ENCODE measurements at places on chromosomes 5 and 9. TPM values are rescaled to one million over a fixed set of nuclear protein-coding genes. Genes with fewer than 3 reads are reported as not detected.

GRCh38 chr9:113701774-113702755, 174.0 kb upstream of the ZNF618 start:
- H3K27ac ChIP-seq = no peak overlapping the region
- H3K4me1 ChIP-seq = peaks cover 32% of the 10 kb centered on the region
- no peak overlapping the region for H3K4me3 ChIP-seq
- DNase-seq = no peak
- H3K27me3 ChIP-seq = no peaks in the 10 kb centered on the region

DNA sequence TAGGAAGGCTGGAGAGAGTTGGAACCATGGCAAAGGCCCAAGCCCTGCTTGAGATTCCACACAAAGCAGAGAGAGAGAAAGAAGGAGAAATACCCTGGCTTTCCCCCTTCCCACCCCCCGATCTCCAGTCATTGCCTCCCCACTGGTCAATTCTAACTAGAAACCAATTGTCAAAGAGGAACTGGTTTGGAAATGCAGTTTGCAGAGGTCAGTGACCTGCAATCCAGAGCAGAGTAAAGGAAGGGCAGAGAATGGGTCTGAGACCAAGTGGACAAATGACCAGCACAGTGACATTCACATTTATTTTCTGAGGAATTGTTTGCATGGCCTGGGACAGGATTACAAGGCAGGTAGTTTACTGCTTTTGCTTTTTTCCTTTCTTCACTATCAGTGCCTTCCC, 37.5 kb upstream of the ZFYVE16 start:
- H3K4me3 ChIP-seq = no peak overlapping the region
- no peak for DNase-seq
- H3K36me3 ChIP-seq = no peaks in the 10 kb centered on the region
- H3K27me3 ChIP-seq = no peaks in the 10 kb centered on the region

DNA sequence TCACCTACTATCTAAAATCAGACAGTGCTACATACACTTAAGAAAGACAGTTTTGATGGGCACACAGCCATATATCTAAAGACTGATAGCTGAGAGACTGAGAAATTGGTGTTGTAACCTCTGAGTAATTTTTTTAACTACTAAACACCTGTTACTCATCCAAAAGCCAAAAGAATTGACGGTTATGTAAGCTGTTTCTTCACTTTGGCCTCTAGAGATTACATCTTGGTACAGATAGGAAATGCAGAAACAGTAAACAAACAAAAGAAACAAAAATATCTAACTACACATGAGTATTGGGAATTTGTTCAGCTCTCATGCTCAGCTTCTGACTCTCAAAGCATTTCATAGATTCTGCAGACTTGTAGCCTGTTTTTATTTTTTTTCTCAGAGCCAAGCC, 152.1 kb upstream of the GAS1 start:
- DNase-seq = no peak
- no peak overlapping the region for H3K4me3 ChIP-seq
- no peaks in the 10 kb centered on the region for H3K36me3 ChIP-seq
- no peaks in the 10 kb centered on the region for H3K4me1 ChIP-seq
- H3K27ac ChIP-seq = no peak overlapping the region

CEL gene
- total RNA-seq = 0.68 TPM

GRCh38 chr9:91331849-91332248, 29.9 kb downstream of the AUH start:
- H3K4me3 ChIP-seq = no peak overlapping the region
- DNase-seq = no peak
- no peaks in the 10 kb centered on the region for H3K4me1 ChIP-seq
- no peak overlapping the region for H3K27ac ChIP-seq
- H3K27me3 ChIP-seq = no peaks in the 10 kb centered on the region
- H3K36me3 ChIP-seq = peaks cover 2% of the 10 kb centered on the region

PNPLA7 gene
- 4.3 TPM for total RNA-seq

ARL14EPL gene
- not detected for total RNA-seq

TBCA gene
- 72.3 TPM for total RNA-seq

DNA sequence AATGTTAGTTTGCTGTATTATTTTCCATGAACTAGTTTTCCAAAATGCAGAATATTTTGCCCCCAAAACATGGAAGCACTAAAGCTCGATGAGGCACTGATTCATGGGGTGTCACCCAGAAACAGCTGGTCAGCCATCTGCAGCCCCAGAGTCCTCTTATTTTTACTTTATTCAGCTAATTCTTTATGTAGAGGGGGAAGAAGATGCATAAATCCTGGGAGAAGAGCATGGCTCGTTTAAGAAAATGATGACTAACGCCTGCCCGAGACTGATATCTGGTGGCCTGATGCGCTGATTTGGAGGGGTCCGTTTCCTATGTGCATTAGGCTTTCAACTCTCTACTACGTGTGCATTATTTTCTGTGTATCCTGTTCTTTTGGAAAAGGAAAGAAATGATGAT, 390.3 kb upstream of the MEF2C start:
- no peaks in the 10 kb centered on the region for H3K4me1 ChIP-seq
- no peak for DNase-seq
- no peak overlapping the region for H3K4me3 ChIP-seq
- no peaks in the 10 kb centered on the region for H3K27me3 ChIP-seq
- H3K27ac ChIP-seq = no peak overlapping the region

IL3 gene
- not detected for total RNA-seq

DNA sequence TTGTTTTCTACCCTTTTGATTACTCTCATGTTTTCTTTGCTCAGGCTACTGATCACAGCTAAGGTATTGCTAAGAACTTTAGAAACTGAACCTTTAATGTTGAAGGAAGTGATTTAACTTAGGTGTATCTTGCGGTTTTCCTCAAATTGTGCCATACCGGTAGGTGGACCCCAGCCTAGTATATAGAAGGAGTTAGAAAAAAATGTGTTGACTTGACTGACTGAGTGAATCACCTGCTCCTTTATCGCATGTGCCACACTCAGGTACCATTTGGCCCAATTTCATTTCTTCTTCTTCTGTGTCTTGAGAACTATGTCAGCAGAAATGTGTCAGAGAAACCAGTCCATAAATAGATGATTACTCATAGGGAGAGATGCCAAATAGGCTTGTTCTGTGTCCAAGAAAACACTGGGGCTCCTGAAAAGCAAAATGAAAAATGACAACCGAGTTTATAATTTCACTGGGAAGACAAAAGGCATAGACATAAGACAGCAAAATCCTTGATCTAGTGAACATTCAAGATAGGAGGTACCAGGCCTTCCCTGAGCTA, 19.4 kb downstream of the PLPPR1 start:
- no peaks in the 10 kb centered on the region for H3K36me3 ChIP-seq
- no peaks in the 10 kb centered on the region for H3K27me3 ChIP-seq
- DNase-seq = no peak
- no peak overlapping the region for H3K4me3 ChIP-seq

PCDHGA7 gene
- not detected for total RNA-seq

DNA sequence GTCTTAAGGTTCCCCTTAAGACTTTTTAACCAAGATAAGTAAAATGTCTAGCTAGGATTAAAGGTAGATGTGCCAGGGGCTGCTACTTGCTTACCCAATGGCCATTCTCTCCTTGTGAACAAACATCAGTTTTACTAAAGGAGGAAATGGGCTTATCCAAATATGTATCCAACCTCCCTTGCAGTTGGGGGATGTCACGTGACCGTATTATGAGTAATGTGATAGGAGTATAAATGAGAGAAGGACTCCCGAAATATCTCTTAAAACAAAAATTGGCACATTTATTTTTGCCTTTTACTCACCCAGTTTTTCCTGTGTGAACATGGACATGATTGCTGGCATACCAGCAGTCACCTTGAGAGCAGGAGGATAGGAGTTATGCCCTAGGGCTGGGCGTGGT, 247.9 kb downstream of the NFIB start:
- H3K4me1 ChIP-seq = no peaks in the 10 kb centered on the region
- DNase-seq = no peak
- no peak overlapping the region for H3K4me3 ChIP-seq
- H3K27ac ChIP-seq = no peak overlapping the region
